SHP77 treated with DMSO at 0.1 percent for 48 hours (cell line): ENCODE measurements at places on chromosomes 11 and 22.

GRCh38 chr22:27561286-27561904, 240.2 kb downstream of the MN1 start:
- no peak for DNase-seq

GRCh38 chr11:123799438-123799837, 6.7 kb downstream of the OR6M1 start:
- DNase-seq = no peak

DNA sequence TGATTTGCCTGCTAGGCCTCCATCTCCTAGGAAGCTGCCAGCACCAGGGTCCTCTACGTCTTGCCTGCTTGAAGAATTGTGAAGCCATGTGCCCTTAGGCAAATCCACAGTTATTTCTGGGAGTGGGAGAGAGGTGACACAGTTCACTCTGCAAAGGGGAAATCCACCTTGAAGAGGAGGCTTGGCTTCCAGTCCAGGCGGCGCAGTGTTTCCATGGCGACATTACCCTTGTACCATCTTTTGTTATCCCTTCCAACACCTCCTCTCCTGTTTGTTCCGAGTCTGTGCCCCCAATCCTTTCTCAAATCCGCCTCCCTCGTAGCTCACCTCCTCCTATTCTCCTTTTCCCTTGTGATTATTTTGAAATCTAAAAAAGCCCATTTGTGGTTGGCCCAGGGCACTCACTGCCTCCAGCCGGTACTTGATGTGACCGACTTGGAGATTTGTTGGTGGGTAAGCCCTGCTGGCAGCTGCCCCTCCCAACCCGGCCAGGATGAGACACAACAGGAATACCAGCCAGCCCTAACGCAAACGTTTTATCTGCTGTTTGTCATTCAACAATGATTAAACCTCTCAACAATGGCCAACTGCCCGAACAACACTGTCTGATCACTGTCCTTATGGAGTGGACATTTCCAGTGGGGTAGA, 18.4 kb downstream of the SYT13 start:
- no peak for DNase-seq

DNA sequence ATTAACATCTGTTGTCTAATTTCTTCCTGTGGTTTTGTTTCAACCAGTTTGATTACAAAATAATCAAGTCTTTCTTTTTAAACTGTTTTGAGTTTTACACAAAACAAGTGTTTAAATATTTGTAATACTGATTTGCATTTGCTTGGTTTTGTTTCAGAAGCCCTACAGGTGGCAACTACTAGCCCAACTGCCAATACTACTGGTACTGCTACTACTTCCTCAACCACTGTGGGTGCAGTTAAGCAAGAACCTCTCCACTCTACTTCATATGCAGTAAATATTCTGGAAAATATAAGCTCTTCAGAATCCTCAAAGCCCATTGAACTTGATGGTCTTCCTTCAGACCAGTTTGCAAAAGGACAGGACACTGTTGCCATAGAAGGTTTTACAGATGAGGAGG, 61.1 kb downstream of the QSER1 start:
- no peak for DNase-seq

DNA sequence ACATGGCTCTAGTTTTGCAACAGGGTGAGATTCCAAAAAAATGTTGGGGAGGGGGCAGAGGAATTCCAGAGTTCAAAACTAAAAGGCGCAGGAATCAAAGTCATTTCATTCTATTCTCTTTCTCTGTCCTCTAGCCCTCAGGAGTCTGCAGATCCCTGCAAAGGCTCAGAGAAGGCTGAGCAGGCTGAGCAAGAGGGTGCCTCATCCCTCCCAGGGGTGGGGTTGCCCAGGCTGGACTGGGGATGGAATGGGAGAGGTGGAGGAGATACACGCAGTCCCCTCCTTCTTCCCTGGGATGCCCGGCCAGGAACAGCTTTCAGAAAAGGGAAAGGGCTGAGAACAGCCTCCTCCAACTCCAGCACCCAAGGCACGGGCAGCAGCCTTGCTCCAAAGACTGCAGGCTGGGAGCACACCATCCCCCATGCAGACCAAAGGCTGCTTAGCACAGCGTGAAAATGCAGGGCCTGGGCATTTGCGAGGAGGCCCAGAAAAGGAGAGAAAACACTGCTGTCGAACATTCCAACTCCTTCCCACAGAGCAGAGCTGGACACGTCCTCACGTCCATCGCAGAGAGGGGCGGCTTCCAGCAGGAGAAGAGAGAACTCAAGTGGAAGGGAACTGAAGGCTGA, 51.8 kb downstream of the MN1 start:
- no peak for DNase-seq

- DNase-seq = no peak
Measured at GRCh38 chr11:933142-933851, 7.6 kb downstream of the AP2A2 start.

- no peak for DNase-seq
Measured at GRCh38 chr22:37843741-37844089, 419 bp downstream of the ANKRD54 start.

GRCh38 chr22:17999851-18000250, 24.5 kb downstream of the MICAL3 start:
- DNase-seq = no peak

DNA sequence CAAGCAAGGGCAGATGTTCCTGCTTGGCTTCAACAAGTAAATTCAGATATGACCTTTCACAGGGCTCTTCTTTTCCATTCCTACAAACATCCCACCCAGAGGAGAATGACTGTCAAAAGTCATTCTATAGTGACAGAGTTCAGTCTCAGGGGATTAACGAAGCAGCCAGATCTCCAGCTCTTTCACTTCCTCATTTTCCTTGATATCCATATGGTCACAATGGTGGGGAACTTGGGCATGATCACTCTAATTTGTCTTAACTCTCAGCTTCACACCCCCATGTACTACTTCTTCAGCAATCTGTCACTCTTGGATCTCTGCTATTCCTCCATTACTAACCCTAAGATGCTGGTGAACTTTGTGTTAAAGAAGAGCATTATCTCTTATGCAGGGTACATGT, 15.0 kb upstream of the OR8B8 start:
- DNase-seq = no peak

DNA sequence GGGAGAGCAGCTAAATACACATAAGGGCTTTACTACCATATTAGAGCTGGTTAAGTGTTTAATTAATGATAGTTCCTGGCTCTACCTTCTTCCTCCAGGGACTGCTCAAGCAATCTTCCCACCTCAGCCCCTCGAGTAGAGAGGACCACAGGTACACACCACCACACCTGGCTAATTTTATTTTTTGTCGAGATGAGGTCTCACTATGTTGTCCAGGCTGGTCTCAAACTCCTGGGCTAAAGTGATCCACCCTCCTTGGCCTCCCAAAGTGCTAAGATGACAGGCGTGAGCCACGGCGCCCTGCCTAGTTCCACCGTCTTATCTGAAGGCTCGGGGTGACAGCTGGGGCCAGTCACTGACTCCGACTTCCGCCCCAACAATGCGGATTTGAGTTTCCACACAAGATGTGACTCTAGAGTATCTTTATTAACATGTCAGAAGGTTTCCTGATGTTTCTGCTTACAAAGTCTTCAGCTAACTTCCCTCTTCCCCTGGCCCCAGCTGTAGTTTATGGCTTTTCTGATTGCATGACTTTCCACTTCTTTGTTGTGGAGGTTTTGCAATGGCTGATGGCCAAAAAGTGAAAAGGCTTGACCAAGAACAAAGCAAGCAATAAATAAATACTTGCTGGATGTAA, 16.8 kb downstream of the TPST2 start:
- no peak for DNase-seq

GRCh38 chr22:17767233-17768065, 6.8 kb downstream of the BID start:
- no peak for DNase-seq

- peak; percentile 73 for DNase-seq
Measured at GRCh38 chr11:61699737-61700160, 19.6 kb downstream of the DAGLA start.

GRCh38 chr11:122362381-122362780, 246.4 kb upstream of the BLID start:
- DNase-seq = no peak

- DNase-seq = no peak
Measured at GRCh38 chr11:126544108-126545056, 188.9 kb downstream of the ST3GAL4 start.

GRCh38 chr11:10413268-10413667, 41.8 kb upstream of the AMPD3 start:
- DNase-seq = peak; percentile 1

- no peak for DNase-seq
Measured at GRCh38 chr11:11073996-11074395, 216.1 kb upstream of the ZBED5 start.

- no peak for DNase-seq
Measured at GRCh38 chr22:28091486-28091885, 172.4 kb upstream of the PITPNB start.

GRCh38 chr11:121119440-121119839, 18.4 kb downstream of the TECTA start:
- DNase-seq = no peak

DNA sequence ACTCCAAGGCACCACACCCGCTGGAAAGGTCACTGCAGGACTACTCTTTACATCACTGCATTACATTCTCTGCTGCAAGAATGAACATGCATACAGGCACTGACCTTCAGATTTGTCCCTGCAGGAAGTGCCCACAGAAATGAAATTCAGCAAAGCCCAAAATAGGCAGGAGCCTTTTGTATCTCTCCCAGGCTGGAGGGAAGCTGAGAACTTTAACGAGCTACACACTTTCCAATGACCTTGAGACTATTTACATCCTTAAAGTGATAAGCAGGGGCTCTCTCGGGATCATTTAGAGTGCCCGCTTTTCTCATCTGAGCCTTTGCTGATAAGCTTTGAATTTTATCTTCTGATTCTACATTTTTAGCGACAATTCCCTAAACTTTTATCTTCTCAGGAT, 12.5 kb downstream of the FEZ1 start:
- DNase-seq = no peak

GRCh38 chr11:57560146-57560545, 7.3 kb downstream of the UBE2L6 start:
- no peak for DNase-seq

DNA sequence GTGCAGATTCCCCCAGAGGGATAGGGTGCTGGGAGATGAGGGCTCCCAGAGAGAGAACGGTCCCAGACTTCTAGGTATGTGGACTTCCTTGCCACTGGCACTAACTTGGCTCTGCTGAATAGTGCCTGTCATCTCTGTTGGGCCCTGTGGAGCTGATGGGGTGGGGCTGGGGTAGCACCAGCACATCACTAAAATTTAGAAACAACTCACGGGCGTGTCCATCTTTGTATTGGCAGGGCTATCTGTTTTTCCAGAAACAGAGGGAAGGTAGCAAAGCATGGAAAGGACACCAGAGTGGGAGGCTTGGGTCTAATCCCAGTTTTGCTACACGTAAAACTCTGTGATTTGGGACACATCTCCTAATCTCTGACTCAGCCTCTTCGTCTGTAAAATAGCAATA, 25.8 kb downstream of the SWAP70 start:
- DNase-seq = no peak

DNA sequence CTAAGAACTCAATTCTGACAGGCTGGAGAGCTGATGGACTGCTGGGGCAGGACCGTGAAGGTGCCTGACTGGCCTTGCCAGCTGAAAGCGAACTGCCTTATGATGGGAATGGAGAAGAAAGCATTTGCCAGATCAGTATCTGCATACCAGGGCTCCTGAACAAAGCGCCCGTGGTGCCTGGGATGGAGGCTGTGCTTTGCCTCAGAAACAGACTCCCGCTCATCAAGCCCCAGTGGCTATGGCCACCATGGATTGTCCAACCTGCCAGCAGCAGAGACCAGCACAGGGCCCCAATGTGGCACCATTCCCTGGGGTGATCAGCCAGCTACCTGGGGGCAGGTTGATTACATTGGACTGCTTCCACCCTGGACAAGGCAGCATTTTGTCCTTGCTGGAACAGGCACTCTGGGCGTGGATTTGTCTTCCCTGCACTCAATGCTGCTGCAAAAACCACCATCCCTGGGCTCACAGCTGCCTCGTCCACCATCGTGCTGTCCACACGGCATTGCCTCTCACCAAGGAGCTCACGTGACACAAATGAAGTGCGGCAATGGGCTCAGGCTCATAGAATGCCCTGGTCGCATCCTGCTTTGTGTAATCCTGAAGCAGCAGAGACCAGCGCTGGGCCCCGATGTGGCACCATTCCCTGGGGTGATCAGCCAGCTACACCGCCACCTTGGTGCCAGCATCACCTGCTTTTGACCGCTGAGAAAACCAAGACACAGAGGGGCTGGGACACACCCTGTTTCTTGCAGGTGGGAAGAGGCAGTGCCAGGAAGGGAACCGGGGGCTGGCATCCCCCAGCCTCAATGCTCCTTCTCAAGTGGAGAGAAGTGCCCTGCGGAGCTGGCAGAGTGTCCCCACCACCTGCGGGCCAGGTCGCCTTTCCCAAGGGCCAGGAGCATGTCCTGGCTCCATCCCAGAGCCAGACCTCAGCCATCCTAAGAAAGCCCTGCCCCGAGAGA, 1367.5 kb downstream of the BRD1 start:
- no peak for DNase-seq

- no peak for DNase-seq
Measured at GRCh38 chr11:130737041-130737830, 179.0 kb downstream of the SNX19 start.

GRCh38 chr11:40134820-40135570, 1324.5 kb downstream of the LRRC4C start:
- DNase-seq = no peak

- no peak for DNase-seq
Measured at GRCh38 chr11:19405966-19406365, 165.2 kb upstream of the E2F8 start.

GRCh38 chr11:14148653-14149273, 186.2 kb downstream of the SPON1 start:
- no peak for DNase-seq

- no peak for DNase-seq
Measured at GRCh38 chr11:57244911-57245310, 7.9 kb upstream of the APLNR start.

GRCh38 chr11:20844630-20845029, 175.2 kb downstream of the NELL1 start:
- peak; percentile 42 for DNase-seq

DNA sequence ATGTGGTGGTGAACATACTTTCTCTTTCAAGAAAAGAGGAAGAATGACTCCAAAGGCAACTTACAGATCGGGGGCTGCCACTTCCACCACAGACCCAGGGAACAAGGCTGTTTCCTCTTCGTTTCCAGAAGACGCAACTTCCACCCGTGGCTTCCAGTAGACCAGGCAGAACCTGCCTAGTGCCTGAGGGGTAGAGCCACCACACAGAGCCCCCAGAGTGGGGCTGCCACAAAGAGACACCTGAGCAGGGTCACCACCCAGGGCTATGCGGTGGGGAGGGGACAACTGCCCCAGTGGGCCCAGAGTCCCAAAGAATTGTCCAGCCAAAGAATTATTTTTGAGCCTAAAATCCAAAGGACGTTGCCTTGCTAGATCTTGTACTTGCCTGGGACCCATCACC, 16.7 kb upstream of the PHF21B start:
- DNase-seq = no peak

DNA sequence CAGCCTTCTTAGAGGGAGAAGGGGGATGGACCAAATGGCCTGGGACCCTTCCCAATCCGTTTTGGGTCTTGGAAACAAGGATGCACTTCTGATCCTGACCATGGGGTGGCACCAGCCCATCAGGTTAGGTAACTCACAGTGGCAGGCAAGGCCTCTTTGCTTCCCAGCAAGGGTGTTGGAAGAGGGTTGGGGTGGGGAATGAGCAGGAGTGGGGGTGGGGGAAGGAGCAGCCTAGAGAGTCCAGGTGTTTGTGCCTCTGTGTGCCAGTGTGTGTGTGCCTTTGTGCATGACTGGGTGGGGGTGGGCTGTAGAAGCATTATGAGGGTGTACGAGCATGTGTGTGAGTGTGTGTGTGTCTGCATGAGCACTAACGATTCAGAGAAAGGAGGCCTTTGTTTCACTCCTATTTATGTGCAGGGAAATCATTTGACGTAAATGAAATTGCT, 213.1 kb downstream of the INSC start:
- DNase-seq = no peak

GRCh38 chr11:106076171-106076918, 802 bp downstream of the KBTBD3 start:
- peak; percentile 63 for DNase-seq
